ENCODE measurements at places on chromosomes 3 and 15.

DNA sequence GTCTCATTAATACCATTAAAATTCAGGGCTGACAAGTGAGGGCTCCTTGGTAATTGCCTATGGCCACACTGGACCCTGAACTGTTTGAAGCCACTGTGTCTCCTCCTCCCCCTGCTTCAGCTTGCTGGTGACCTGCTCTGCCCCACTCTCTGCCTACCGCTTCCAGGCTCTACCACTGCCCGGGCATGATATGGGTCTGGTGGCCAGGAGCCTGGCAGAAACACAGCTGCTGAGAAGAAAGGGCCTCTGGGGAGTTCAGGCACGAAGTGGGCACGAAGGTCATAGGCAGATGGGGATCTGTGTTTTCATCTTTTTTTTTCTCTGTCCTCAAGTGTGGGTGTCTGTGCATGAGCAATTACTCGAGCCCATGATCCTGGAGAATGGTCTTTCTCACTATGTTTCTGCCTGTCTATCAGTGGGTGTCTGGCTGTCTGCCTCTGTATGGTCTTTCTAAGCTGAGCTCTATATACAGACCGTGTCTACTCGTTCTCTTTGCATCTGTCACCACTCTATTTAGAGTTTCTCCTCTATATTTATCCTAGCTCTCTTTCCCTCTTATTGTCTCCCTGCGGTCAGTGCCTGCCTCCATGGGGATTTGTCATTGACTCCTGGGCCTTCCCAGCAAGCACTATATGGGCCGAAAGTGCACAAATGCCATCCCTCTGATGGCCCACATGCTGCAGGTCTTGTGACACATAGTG, 42.1 kb upstream of the EPHB1 start:
- no peak for DNase-seq

- no peak for DNase-seq
Observed at GRCh38 chr3:133884054-133884886, 11.4 kb downstream of the RAB6B start.

DNA sequence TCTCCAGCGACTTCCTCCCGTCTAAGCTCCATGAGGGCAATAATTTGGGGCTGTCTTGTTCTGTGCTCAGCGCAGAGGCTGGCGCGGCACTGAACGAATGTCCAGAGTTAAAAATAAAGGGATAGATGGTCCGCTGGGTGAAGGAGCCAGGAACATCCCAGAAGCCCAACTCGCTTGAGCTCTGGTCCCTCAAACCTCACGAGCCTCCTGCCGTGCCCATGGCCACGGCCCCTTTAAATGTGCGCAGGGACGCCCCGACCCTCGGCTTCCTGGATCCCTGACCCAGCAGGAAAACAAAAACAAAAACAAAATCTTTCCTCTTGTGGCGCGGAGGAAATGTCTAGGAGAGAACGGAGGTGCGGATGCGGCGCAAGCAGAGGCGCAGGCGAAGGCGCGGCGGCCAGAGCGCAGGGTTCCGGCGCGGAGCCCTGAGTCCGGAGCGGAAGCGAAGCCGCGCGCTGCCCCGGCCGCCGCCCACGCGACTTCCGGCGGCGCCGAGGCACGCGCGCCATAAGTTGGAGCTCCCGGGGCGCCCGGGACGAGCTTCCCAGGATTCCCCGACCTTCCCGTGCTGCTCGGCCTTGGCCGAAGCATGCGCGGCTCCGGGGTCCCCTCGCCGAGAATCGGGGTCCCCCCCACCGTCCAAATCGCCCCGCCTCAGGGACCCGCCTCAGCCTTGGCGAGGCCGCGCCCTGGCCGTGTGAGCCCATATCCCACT, 52.9 kb upstream of the WNT7A start:
- peak; percentile 1 for DNase-seq

DNA sequence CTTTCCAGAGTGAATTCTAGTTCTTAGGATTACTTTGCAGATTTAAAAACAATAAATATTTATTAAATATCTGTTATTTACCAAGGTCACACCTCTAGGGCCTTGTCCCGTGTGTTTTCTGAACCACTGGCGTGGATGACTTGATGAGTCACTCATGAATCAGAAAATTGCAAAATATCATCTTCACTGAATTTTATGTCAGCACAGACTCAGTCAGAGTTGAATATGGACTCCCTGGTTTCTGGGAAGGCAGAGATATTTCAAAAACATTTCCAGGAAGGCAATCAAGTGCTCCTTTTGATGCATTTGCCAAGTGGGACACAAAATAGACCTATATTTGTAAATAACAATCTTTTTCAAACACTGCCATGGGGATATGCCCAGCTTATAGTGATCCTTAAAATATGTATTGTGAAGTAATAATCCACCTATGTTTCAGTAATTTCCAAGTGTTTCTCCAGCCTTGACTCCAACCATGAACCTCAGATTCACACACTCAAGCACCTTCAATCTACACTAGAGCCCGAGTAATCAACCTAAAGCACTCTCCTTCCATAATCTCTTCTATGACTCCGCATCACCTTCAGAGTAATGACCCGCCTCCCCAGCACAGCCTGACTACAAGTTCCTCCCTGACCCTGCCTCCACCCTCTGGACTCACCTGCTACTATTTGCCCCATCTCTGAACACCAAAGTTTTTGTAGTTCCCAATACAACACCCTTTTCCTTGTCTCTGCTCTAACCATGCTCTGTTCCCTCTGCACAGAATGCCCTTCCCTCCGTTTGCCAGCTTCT, 24.3 kb downstream of the DPH3 start:
- peak; percentile 82 for DNase-seq

DNA sequence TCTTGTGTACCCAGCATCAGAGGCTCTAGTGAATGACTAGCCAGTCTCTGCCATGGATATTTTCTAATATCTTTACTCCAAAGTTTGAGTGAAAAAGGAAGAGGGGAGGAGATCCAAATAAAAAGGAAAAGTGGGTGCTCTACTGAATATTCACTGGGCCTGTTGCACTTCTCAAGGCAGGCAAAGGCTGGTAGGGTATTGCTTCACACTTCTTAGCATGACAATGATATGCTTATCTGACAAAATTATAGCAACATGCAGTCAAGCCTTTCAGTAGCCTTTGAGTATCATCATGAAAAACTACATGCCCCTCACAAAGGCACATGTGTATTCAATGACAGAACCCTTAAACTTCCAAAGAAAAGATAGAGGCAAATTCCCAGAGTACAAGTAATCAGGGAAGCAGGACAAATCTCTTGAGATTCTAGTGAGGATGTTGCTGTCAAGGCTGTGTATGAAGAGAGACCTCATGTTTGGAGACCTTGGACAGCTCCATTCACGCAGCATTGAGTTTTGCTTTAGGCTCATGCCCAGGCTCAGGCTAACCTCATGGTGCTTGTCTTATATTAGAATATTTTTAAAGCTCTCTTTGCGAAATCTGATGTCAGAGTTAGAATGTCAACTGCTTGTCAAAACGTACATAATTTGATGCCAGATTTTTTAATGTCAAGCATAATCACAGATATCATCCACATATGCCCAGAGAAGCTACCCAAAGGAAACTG, 506.9 kb downstream of the OCA2 start:
- peak; percentile 33 for DNase-seq

DNA sequence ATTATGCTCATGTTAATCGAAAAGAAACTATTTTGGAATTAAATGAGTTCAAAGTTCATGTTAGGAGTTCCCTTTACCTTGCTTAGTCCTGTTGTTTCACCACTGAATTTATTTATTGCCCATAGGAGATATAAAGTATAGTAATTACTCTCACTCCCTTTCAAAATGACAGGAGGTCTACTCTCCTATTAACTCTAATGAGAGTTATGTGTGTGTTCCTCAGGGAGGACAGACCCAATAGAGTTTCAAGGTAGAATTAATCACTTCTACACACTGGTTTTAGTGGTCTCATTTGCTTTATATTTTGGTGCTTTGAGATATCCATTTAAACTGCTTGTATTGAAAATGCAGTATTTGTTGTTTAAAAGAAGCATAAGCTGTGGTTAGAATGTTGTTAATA, 398.9 kb downstream of the NLGN1 start:
- no peak for DNase-seq

GRCh38 chr15:58362262-58362922, 69.4 kb upstream of the LIPC start:
- no peak for DNase-seq

DNA sequence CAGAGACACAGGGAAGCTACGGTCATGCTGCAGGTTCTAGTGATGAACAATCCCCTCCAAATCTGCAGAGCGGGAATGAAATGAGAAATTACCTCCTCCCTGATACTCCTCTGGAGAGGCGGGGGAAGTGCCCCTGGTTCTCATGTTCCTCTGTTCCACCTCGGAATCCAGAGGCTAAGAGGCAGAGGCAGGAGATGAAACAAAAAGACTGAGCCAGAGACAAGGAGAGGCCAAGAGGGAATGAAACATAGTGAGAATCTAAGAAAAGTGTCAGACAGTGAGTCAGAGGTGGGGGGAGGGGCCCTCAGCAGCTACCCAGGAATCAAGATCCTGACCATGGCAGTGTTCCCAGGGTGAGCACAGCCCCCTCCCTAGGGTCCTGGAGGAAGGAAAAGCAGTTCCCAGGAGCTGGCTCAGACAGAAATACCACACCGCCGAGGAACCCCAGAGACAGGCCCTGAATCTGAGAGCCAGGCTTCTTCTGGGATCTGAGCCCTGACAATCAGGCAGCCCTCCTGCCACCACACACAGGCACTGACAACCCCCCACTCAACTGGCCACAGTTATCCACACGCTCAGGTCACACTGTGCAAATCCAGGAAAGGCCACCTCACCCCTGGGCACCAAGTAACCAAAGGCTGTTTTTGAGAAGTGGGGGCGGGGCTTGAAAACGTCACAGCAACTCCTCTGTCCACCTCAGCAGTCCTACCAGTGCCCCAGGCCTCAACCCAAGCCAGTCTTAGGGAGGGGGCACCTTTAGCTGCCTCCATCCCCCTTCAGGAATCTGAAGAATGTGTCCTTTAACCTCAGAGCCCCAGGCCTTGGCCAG, 2.4 kb downstream of the CSRNP1 start:
- peak; percentile 97 for DNase-seq

GRCh38 chr3:44454258-44454657, 23.2 kb downstream of the ZNF445 start:
- DNase-seq = no peak

GRCh38 chr15:44490622-44491021, 46.3 kb upstream of the EIF3J start:
- DNase-seq = no peak

GRCh38 chr3:195251336-195252065, 19.5 kb downstream of the XXYLT1 start:
- no peak for DNase-seq

- DNase-seq = no peak
Observed at GRCh38 chr15:52206446-52206845, 15.3 kb upstream of the GNB5 start.

DNA sequence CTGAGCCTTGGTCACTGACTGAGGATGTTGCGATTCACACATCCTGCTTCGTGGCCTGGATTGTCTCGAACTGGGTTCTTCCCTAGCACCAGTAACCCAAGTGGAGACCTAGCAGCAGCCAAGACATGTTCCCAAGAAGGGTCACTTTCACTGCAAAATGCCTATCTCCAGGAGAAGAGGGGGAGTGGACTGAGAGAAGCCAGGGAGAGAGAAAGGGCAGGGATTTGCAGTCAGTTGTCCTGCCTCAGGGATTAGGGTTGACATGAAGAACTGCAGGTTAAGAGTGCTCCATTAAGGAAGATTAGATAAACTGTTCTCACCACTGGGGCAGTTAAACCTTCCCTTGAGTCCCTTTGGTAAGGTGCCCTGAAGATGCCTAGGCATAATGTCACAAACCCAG, 5.7 kb upstream of the CD276 start:
- DNase-seq = no peak

Data from choroid plexus epithelial cell (primary cell).